ENCODE measurements at places on chromosomes 7 and 10. TPM values are rescaled to one million over a fixed set of nuclear protein-coding genes. Genes with fewer than 3 reads are reported as not detected.

Gene NOD1
- 47.0 TPM for total RNA-seq

Gene SFRP4
- total RNA-seq = 81.6 TPM

Gene ATP6V0A4
- not detected for total RNA-seq

Gene ARHGEF5
- 10.4 TPM for total RNA-seq

- H3K4me3 ChIP-seq = no peak overlapping the region
- no peak for DNase-seq
- no peaks in the 10 kb centered on the region for H3K36me3 ChIP-seq
- no peak overlapping the region for H3K27ac ChIP-seq
Measured at GRCh38 chr10:68434657-68435056, 27.6 kb upstream of the RUFY2 start.

GRCh38 chr10:83880252-83880791 is 259.0 kb upstream of the GHITM start:
- peaks cover 12% of the 10 kb centered on the region for H3K4me1 ChIP-seq
- no peak overlapping the region for H3K27ac ChIP-seq
- H3K27me3 ChIP-seq = no peaks in the 10 kb centered on the region
- H3K36me3 ChIP-seq = no peaks in the 10 kb centered on the region
- H3K4me3 ChIP-seq = no peak overlapping the region
- no peak for DNase-seq

DNA sequence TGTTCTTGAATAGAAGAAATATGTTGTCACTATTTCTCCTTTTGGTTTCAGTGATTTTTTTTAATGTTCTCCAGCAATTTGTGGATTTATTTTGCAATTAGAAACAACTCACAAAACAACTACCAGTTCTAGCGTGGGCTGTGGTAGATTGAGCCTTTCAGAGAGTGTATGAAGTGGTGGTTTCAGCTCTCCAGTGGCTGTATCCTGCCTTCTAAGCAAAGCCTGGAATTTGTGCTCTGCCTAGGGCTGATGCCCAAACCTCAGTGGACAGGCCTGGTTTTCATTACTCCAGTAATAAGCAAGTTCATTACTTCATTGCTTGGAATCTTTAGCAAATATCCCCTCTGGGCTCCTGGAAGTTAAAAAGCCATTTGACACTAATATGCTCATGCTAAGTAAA is 35.9 kb downstream of the APBB1IP start:
- DNase-seq = no peak
- no peak overlapping the region for H3K4me3 ChIP-seq
- H3K27me3 ChIP-seq = no peaks in the 10 kb centered on the region
- H3K27ac ChIP-seq = no peak overlapping the region
- H3K36me3 ChIP-seq = no peaks in the 10 kb centered on the region

- H3K4me1 ChIP-seq = peaks cover 20% of the 10 kb centered on the region
- H3K4me3 ChIP-seq = no peak overlapping the region
- no peaks in the 10 kb centered on the region for H3K36me3 ChIP-seq
- DNase-seq = no peak
- no peaks in the 10 kb centered on the region for H3K27me3 ChIP-seq
Measured at GRCh38 chr7:151423936-151424335, 14.1 kb upstream of the WDR86 start.

GRCh38 chr10:16646181-16647059 is 124.7 kb upstream of the C1QL3 start:
- H3K27me3 ChIP-seq = no peaks in the 10 kb centered on the region
- DNase-seq = no peak
- no peak overlapping the region for H3K27ac ChIP-seq
- H3K4me1 ChIP-seq = no peaks in the 10 kb centered on the region
- no peak overlapping the region for H3K4me3 ChIP-seq
- no peaks in the 10 kb centered on the region for H3K36me3 ChIP-seq

- H3K4me1 ChIP-seq = no peaks in the 10 kb centered on the region
- no peaks in the 10 kb centered on the region for H3K27me3 ChIP-seq
- no peak overlapping the region for H3K27ac ChIP-seq
- no peak for DNase-seq
Measured at GRCh38 chr7:141990011-141990725, 5.5 kb upstream of the MGAM start.

DNA sequence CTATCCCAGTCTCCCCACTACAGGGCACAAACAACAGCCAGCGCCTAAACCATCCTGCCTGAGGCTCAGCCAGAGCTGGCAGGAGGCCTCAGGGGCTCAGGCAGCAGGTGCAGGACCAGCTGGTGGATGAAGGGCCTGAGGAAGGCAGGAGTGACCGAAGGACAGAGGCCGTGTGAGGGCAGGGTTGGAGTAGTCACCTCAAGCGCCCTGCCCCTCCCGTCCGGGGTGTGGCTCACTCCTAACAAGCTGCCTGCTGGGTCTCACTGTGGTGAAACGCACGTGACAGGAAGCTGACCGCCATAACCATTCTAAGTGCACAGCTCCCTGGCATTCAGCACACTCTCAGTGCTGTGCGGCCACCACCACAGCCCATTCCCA is 281.1 kb downstream of the ELFN1 start:
- H3K36me3 ChIP-seq = no peaks in the 10 kb centered on the region
- no peak overlapping the region for H3K27ac ChIP-seq
- no peaks in the 10 kb centered on the region for H3K27me3 ChIP-seq
- no peak for DNase-seq

GRCh38 chr10:130929422-130930325 is 381.8 kb downstream of the TCERG1L start:
- H3K36me3 ChIP-seq = no peaks in the 10 kb centered on the region
- no peaks in the 10 kb centered on the region for H3K27me3 ChIP-seq
- DNase-seq = no peak
- H3K4me3 ChIP-seq = no peak overlapping the region

- H3K4me1 ChIP-seq = peaks cover 24% of the 10 kb centered on the region
- no peak overlapping the region for H3K4me3 ChIP-seq
- DNase-seq = no peak
- no peak overlapping the region for H3K27ac ChIP-seq
Measured at GRCh38 chr10:26790221-26790995, 70.3 kb downstream of the ABI1 start.

DNA sequence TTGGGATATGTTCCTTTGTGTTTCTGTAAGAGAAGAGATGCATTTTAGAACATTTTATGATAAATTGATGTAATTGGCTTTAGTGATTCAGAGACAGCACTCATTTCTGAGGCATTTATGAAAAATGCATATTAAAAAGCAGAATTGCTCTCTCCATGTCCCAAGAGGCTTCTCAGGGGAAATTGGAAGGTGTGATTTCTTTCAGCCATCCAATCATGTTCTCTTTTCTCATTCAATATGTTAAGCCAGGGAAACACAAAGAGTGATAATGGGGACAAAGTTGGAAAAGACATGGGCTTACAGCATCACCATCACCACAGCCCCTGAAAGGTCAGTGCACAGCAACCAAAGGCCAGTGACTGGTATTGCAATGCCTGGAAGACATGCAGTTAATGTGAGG is 129.9 kb upstream of the COL1A2 start:
- H3K4me1 ChIP-seq = no peaks in the 10 kb centered on the region
- H3K27ac ChIP-seq = no peak overlapping the region
- no peaks in the 10 kb centered on the region for H3K27me3 ChIP-seq
- no peak for DNase-seq
- no peaks in the 10 kb centered on the region for H3K36me3 ChIP-seq

DNA sequence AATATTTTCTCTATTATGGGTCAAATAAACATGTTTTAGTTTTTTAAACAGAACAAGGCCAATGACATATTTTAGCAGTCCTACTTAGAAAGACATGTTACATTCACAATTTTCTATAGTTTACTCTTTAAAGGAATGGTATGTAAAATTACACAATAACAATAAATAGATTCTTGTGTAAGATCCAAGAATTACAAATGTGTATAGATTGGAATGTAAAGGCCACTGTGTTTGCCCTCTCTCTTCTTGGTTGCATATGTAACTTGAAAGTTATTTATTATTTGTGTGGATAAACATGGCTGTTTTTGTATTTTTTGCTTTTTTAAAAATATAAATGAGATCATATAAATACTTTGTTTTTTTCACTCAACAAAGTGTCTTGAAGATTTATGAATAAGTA is 979.3 kb upstream of the CELF2 start:
- no peak overlapping the region for H3K4me3 ChIP-seq
- H3K27me3 ChIP-seq = no peaks in the 10 kb centered on the region
- no peak for DNase-seq
- no peaks in the 10 kb centered on the region for H3K4me1 ChIP-seq
- no peak overlapping the region for H3K27ac ChIP-seq

- H3K36me3 ChIP-seq = no peaks in the 10 kb centered on the region
- H3K4me3 ChIP-seq = no peak overlapping the region
- no peak overlapping the region for H3K27ac ChIP-seq
- DNase-seq = no peak
- H3K27me3 ChIP-seq = no peaks in the 10 kb centered on the region
- H3K4me1 ChIP-seq = no peaks in the 10 kb centered on the region
Measured at GRCh38 chr7:26782501-26782900, 81.9 kb downstream of the SKAP2 start.

DNA sequence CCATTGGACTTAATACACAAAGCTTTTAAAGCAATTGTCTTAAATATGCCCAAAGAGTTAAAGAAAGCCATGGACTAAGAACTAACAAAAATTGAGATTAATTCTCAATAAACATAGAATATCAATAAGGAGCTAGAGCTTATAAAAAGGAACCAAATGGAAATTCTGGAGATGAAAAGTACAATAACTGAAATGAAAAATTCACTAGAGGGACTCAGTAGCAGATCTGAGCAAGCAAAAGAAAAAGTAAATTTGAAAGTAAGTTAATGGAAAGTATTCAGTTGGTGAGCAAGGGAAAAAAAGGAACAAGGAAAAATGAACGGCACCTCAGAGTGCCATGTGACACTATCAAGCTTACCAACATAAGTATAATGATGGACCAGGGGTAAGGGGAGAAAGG is 209.8 kb downstream of the FZD1 start:
- H3K27me3 ChIP-seq = no peaks in the 10 kb centered on the region
- H3K27ac ChIP-seq = no peak overlapping the region
- H3K4me3 ChIP-seq = no peak overlapping the region
- H3K36me3 ChIP-seq = no peaks in the 10 kb centered on the region
- no peak for DNase-seq

DNA sequence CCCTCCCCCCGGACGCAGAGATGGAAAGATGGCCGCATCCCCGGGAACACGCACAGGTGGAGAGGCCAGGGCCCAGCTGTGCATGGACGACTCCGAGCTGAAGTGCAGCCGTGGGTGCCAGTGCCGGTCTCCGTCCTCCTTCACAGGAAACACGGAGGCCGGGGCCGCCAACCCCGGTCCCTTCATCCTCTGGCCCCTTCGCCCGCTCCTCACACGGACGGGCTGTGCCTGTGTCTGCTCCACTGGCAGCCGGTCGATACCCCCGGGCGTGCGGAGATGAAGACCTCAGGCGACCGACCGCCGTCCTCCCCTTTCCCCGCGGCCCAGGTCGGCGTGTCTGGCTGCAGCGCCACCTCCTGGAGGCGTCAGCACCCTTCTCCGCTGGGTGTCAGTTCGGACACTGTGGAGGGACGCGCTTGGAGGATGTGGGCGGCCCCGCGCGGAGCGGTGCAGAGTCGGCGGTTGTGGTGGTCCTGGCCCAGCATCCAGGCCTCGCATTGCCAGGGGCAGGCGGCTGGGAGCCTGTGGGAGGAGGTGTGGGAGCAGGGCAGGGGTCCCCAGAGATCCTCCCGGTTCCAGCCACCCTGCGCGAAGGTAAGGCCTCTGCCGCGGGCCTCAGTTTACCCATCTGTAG is 9.9 kb downstream of the ZNF511 start:
- H3K4me1 ChIP-seq = peaks cover 4% of the 10 kb centered on the region
- H3K27ac ChIP-seq = no peak overlapping the region
- no peaks in the 10 kb centered on the region for H3K27me3 ChIP-seq
- peak overlapping the region; percentile 63 for H3K4me3 ChIP-seq

DNA sequence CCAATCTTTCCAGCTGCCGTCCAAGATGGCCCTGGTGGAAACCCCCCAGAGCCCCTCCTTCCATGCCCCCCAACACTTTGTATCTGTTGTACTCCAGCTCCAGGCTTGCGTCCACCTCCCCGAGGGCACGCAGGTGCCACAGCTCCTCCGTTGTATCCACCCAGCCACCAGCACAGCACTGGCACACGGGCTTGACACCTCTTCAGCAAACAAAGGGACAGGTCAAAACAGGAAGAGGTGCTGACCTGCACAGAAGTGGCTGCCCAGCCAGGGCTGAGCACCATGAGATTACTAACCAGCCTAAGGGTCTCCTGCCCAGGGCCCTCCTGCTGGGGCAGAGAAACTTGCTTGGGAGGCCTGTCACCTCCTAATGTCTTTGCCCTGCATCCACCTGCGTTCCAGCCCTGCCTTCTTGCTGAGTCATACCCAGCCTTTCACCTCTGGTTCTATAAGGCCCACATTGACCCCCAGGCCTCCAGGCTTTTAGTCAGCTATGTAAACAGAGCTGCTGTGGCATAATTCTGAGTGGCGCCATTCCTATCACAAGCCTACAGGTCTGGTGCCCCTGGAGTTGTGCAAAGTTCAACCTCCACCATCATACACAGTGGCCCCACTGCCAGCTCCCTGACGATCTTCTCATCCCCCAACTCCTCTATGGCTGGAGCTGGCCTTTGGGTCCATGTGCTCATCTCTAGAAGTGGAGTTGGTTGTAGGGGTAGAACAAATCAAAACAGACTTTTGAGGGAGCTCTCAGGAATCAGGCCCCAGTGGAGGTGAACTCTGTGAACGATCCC is 20.9 kb downstream of the SLC29A3 start:
- H3K4me1 ChIP-seq = no peaks in the 10 kb centered on the region
- DNase-seq = no peak
- no peak overlapping the region for H3K4me3 ChIP-seq
- no peaks in the 10 kb centered on the region for H3K27me3 ChIP-seq
- H3K27ac ChIP-seq = no peak overlapping the region
- no peaks in the 10 kb centered on the region for H3K36me3 ChIP-seq

DNA sequence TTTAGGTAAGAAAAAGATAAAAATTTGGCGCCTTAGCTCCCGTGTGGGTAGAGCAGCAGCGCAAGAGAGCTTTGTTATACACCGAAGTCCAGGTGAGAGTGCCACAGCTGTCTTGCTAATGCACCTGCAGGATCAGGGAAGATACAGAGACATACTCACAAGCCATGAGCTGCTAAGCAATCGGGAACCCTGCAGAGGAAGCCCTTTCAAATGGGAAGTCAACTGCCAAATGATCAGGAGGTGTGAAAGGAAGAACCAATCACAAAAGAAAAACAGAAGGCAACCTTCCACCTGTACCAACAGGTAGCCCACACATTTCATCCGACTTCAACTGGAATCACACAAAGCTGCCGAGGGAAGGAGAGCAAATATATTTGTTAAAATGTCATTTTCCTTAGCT is 610.5 kb upstream of the PFKP start:
- no peak overlapping the region for H3K4me3 ChIP-seq
- H3K27me3 ChIP-seq = no peaks in the 10 kb centered on the region
- no peak overlapping the region for H3K27ac ChIP-seq
- no peaks in the 10 kb centered on the region for H3K36me3 ChIP-seq

GRCh38 chr10:86687750-86688149 is 19.4 kb downstream of the LDB3 start:
- H3K27me3 ChIP-seq = no peaks in the 10 kb centered on the region
- H3K4me1 ChIP-seq = peaks cover 41% of the 10 kb centered on the region
- H3K36me3 ChIP-seq = peaks cover 28% of the 10 kb centered on the region

All from thoracic aorta (tissue), 2 donors.